NCI-H187 treated with DMSO at 0.1 percent for 48 hours (cell line): ENCODE measurements at places on chromosomes 5 and 9.

DNA sequence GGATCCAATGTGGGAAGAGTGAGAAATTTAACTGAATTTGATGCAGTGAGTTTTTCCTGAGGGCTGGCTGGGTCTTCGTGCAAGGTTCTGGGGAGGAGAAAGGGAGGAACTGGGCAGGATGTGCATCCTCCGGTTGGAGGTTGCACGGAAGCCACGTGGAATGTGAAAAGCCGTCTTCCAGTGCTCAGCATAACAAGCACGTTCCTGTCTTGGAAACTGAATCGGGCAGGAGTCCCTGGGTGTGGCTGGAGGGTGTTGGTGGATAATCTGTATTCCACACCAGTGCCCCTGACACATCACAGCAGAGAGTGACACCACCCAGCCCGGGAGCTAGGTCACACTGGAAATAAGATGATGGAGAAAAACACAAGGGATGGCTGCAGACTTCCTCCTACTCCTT, 154.3 kb downstream of the C5orf15 start:
- DNase-seq: no peak

DNA sequence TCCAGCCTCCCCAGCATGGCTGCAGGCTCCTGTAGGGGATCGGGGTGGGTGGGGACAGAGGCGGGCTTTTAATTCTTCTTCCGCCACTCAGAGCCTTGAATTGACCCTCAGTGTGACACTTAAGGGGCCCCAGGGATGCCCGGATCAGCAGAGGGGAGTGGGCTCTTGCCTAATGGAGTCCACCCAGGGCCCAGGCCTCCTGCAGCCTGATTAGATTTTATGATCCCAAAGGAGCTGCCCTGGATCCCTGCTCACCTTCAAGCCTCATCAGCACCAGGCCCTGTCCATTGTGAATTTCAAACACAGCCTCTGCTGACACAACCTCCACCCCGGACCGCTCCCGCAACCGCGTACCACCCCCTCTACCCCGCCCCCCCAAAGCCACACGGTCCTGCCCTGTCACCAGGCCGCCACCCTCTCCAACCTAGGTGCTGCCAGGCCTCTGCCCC, 214.1 kb upstream of the IER5L start:
- no peak for DNase-seq

DNA sequence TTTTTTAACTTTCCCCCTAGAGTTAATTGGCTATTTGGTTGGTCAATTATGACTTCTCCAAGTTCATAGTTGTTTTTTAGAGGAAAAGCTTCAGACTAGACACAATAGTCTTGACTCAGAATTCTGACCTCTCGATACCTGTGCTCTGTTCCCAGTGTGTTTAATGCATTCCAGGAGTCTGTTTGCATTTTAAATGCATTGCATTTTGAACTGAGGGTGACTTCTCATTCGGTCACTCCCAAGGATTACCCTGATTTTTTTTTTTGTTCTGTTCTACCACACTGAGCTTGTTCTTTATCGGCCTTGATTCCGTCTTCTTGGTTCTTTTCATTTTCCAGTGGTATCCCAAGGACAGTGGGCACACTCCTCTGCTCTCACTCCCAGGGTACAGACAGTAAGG, 16.3 kb downstream of the ARHGEF28 start:
- DNase-seq: no peak

DNA sequence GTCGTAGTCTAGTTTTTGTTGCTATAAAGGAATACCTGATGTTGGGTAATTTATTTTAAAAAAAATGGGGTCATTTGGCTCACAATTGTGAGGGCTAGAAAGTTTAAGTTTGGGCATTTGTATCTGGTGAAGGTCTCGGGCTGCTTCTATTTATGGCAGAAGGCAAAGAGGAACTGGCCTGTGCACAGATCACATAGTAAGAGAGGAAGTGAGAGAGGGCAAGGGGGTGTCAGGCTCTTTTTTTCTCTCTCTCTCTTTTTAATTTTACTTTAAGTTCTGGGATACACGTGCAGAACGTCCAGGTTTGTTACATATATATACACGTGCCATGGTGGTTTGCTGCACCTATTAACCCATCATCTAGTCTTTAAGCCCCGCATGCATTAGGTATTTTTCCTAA, 453.3 kb downstream of the DIRAS2 start:
- no peak for DNase-seq

DNA sequence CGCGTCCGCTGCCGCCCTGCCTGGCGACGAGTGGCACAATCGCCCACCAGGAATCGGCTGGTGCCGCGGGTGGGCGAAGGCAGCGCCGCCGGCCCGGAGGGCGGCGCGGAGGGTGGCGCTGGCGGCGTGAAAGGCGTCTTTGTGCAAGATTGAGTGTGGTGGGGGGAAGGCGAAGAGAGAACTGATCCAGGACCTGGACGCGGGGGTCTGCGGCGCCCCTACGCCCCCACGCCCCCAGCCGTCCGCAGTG, 4.6 kb upstream of the RGMB start:
- DNase-seq: no peak

GRCh38 chr9:81598123-81598497, 91.2 kb downstream of the TLE1 start:
- DNase-seq: no peak

DNA sequence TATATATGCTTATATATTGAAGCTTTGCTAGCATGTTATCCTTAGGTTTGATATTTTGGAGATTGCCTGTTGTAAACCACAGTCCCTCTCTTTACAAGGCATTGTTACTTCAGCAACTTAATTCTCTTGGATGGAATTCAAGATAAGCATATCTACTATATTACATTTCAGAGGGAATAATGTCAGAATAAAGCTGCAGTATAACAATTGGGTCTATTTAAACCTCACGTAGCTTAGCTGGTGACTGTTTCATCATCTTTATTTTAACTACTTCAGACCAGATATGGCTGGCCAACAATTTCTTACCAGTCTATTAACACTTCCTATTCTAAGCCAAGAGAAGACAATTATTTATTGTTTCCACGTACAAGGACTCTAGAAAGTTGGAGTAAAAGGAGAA, 27.1 kb downstream of the ZCCHC10 start:
- no peak for DNase-seq

GRCh38 chr5:107570805-107571531, 99.8 kb downstream of the EFNA5 start:
- DNase-seq: no peak

GRCh38 chr5:9335754-9336495, 209.9 kb downstream of the SEMA5A start:
- DNase-seq: no peak

GRCh38 chr9:84123648-84124406, 143.2 kb downstream of the RMI1 start:
- DNase-seq: no peak

DNA sequence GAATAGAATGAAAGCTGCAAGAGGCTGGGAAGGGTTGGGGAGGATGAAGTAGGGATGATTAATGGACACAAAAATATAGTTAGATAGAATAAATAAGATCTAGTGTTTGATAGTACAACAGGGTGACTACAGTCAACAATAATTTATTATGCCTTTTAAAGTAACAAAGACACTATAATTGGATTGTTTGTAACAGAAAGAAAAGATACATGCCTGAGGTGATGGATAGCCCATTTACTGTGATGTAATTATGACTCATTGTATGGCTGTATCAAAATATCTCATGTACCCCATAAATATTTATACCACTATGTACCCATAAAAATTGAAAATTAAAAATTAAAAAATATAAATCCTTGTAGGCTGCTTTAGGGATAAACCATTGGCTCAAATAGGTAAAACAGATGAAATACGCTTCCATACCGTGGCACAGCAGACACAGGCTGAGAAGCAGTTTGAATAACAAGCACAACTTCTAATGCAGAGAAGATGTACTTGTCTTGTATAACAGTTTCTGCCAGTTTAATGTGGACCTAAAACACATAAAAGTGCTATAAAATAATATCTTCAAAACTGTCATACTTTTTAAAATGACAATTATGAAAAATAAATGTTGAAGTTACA, 34.9 kb downstream of the APBA1 start:
- DNase-seq: no peak

DNA sequence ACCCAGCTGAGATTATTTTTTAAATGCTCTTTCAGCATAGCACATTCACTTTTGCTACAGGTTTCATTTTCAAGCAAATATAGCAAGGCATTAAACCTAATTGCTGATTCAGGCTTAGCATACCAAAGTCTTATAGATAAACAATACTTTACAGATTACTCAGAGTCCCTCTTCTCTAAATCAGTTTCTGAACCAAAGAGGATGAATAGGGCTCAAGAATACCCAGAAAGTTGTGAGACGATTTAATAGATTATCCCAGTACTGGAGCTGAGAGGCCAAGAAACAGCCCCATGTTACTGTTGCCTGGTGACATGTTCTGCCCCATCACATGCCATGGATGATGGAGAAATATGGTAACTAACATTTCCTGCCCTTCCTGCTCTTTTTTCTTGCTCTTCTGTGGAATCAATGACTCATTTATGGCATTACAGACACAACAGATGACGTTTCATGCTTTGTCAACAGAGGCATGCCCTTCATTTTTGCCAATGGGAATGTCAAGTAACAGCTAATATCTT, 18.1 kb upstream of the SSBP2 start:
- no peak for DNase-seq

GRCh38 chr9:128818839-128819715, 777 bp downstream of the ENDOG start:
- DNase-seq: no peak

GRCh38 chr9:37471942-37472684, 6.9 kb upstream of the ZBTB5 start:
- DNase-seq: no peak

GRCh38 chr5:158560170-158560569, 539.5 kb downstream of the EBF1 start:
- DNase-seq: no peak

- DNase-seq: no peak
Measured at GRCh38 chr5:114363837-114364236, 2.0 kb downstream of the KCNN2 start.

DNA sequence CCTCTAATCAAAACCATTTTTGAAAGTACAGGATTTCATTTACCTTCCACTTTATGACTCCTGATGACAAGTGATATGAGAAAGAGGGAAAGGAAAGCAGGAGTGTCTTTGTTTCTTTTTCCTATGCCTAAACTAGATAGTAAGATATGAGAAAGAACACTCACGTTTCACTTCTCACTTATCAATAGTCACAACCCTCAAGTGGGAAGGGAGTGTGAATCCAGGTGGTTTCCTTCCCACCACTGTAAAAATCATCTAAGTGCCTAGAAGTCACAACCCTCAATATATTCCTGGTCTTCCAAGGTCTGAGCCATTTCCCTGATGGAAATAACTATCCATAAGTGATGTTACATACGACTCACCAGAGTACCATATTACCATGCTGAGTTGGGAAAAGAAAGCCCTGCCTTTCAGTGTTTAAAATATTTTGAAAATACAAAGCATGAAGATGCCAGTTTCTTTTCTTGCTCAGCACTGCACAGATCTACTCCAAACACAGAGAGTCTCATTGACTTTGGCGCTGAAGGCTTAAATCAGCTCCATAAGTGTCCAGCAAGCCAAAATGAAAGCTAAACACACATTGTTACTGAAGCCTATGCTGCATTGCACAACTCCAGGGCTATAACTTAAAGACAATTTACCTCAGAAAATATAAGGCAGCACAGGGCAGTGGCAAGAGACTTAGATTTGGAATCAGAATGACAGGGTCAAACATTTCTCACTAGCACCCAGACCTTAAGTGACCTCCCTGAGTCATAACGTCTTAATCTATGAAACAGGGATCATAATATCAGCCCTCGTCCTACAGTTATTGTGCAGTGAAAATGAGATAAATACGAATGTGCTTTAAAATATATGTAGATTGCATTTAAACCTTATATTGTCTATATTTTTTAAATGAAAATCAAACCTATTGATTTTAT, 301.2 kb downstream of the KIAA0825 start:
- no peak for DNase-seq

- DNase-seq: no peak
Measured at GRCh38 chr5:53478411-53479044, 1.9 kb upstream of the FST start.

GRCh38 chr5:96931605-96932004, 4.3 kb upstream of the LNPEP start:
- DNase-seq: no peak

DNA sequence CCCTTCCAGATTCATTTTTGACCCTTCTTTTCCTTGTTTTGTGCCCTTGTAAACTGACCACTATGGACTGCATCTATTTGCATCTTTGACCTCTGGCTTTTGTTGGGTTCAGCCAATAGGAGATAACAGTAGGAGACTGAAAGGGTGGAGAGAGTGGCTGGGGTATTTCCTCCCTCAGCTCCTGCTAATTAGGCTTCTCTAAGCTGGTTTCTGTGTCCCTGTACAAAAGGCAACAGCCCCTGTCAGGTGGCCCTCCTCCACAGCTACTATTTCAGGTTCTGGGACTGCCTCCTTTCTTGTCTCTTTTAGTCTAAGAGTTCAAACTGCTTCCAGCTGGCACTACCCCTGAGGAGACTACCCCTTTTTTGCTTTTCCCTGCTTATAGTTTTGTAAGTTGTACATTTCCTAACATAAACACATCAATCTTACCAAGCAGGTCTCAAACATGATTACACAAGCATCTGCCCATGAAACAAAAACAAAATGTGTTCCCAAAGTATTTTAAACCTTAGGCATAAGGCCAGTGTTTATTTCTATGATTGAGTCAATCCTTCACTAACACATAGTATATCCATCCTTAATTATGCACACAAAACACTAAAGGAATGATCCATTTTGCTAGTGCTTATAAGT, 262.0 kb upstream of the TRPM3 start:
- no peak for DNase-seq

- no peak for DNase-seq
Measured at GRCh38 chr9:13665418-13666066, 386.1 kb upstream of the MPDZ start.

GRCh38 chr5:102375272-102375671, 79.2 kb upstream of the SLCO4C1 start:
- no peak for DNase-seq

- no peak for DNase-seq
Measured at GRCh38 chr5:135398855-135399793, at the start of gene MACROH2A1. Gene MACROH2A1, minus strand, starts transcription at chr5:135399231. Its CDS starts 10,138 bp downstream, at chr5:135389093.

DNA sequence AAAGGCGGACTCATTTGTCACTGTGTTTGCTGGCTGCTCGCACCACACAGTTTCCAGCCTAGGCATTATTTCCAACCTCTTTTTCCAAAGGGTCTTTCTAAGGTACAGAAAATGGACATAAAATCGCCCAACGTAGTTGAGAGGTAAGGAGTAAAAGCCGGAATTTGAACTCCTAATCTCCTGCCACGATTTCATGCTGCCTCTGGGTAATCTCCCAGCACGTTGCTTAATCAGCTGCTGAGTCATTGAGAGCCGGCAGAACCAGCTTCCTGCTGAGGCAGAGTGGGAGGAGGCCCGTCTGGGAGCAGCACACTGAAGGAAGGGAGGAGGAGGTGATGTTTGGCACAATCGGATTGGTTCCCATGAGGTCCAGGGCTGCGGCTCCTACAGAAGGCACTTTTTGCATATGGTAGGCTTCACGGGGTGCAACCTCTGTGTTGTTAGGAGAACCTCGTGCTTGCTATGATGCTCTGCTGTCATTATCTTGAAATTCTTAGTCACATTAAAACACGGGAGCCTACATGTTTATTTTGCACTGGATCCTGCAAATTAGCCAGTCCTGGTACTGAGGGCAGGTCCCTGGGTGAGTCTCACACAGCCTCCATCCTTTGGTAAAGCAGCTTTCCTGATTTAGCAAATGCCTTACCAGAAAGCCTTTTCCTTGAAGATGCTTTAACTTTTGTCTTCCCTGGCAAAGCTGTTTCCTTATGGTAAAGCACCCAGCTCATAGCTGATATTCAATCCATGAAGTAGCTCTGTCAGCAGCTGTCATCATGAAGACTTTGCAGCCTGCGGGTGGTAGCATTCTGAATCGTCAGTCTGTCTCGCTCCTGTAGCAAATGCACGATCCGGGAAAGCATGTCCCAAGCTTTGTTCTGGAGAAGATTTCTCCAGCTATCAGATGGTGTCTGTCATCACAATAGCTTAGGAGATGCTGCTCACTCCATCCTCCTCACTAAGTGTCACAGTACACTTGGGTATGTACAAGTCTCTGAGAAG, 191.6 kb upstream of the MSX2 start:
- DNase-seq: peak; percentile 38
